ENCODE measurements at places on chromosomes 12 and 14.

- no peak for DNase-seq
These were observed 25.9 kb downstream of the DUSP6 start for GRCh38 chr12:89326239-89327040.

DNA sequence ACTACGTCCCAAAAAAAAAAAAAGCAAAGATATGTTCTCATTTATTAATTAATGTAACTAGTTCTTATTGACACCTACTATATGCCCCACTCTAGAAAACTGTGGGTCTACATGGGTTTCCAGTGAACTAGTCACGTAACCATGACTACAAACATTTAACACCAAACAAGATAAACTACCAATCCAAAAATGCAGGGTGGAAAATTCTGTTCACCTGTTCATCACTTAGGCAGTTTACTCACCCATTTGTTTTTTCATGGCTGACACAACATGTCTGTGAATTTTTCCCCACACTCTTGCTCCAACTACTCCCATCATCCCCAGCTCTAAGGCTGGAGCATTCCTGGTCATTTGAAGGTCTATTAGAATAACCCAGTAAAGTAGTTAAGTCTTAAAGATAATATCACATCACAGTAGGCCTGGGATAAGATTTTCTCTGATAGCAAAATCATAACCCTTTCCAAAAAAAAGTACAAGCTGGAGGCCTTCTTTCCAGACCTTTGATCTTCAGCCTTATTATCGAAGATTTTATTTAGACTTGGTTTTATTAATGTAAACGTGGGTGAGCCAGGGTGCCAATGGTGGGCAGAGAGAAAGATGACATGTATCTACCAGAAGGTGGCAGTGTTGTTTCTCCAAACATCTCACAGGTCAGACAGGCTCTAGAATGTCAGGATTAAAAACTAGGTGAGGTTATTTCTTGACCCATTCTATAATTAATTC is 61.6 kb upstream of the DAAM1 start:
- DNase-seq, result peak; percentile 8

GRCh38 chr12:16063726-16064125 is 152.6 kb downstream of the DERA start:
- DNase-seq, result no peak

GRCh38 chr12:121184425-121184824 is 25.5 kb upstream of the P2RX4 start:
- DNase-seq, result no peak
